Stimulated activated CD8-positive, alpha-beta memory T cell treated with anti-CD3 and anti-CD28 coated beads, Interleukin-4, amount 100 ng/mL, for 1 hour (primary cell): ENCODE measurements at places on chromosomes 12 and 14.

DNA sequence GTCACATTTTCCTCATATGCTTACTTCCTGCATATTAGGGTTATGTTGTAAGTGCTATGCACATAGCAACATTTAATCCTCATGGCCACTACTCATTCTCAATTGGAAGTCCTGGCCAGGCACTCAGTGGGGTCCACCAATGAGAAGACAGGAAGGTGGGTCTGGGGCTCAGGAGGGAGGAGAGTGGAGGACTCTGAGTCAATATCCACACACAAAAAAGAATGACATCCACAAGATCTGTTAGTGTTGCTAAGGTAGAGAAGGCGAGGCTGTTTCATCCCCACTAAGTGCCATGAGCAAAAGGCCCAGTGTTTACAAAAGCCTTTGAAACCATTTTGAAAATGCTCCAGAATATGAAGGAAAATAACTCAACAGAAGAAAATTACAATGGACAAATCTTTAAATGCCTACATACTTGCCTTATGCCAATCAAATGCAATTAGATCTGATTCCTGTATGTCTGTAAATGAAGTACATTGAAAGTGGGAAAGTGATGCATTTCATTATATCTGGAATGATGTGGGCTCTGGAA lies 53.9 kb downstream of the EID3 start:
- no peak for DNase-seq

DNA sequence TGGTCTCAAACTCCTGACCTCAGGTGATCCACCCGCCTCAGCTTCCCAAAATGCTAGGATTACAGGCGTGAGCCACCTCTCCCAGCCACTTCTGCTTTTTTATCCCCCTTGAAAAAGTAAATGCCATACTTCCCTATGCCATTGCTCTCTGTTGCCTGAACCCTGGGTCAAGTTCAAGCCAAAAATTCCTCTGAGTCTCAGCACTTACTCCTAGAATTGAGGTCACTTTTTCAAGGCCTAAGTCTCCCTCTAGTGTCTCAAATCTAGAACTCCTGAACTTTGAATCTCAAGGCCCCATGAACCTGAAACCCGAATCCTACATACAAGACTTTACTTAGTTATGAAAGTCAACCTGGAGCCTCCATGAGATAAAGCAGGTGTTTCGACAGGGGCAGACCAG lies 1.4 kb upstream of the APOBEC1 start:
- no peak for DNase-seq

GRCh38 chr14:49986343-49987014 lies 93.6 kb downstream of the ARF6 start:
- DNase-seq, result no peak

GRCh38 chr12:69052613-69053408 lies 119.8 kb upstream of the CPM start:
- DNase-seq, result no peak

DNA sequence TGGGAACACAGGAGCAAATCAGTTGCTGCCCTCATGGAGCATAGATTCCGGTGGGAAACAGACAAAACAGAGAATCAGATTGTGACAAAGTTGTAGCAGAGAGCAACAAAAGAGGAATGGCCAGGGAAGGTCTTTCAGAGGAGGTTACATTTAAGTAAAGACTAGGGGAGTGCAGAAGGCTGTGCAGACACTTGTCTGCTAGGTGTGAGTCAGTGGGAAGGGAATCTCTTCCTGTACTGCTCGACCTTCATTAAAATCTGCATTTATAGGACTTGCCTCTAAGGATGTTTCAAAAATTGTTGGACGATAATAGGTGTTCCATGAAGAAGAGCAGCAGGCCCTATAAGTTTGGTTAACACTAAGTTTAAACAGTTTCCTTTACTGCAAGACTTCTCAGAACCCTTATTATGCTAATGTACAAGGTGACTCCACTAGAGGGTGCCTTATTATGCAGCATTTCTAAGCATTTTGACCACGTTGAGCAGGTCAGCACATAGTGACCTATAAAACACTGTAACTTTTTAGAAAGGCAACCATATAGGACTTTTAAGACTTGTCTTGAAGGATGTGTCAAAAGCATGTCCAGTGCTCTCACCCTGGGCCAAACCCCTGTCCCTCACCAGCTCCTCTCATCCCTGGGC lies 91.8 kb upstream of the RIC8B start:
- no peak for DNase-seq

- no peak for DNase-seq
These were observed 118.8 kb downstream of the TPH2 start for GRCh38 chr12:72057330-72057914.

GRCh38 chr12:1428671-1429070 lies 165.7 kb downstream of the FBXL14 start:
- no peak for DNase-seq

- no peak for DNase-seq
These were observed 119.4 kb downstream of the SLC15A5 start for GRCh38 chr12:16158050-16158449.

DNA sequence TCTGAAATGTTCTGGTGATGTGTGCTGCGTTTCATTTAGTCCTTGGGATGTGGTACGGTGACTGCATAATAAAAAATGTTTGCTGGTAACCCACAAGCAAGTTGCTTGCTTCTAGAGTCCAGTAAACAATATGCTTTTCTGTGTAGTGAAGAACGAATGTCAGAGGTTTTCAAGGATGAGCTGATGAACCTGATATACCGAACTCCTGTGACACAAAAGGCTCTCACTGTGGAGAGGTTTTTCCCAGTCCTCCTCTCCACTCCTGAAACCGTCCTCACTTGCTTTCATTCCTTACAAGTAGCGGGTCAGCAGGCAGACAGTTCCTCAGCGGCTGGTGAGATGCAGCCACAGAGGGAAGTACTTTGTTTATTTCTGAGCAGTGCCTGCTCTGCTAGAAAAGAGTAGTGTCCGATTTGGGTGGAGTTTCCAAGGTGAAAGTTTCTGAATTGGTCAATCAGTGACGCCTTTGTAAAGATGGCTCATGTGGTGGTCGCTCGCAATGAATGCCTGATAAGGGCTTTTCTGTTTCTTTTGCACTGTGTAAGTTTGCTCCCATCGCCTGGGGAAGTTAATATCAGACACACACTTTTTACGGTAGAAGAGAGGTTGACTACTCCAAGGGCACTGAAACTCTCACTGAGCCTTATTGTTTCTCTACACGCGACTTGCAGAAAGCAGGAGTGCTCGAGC lies 3.0 kb downstream of the ETV6 start:
- DNase-seq, result no peak

- DNase-seq, result no peak
These were observed 103.9 kb downstream of the BBS10 start for GRCh38 chr12:76244300-76244699.

DNA sequence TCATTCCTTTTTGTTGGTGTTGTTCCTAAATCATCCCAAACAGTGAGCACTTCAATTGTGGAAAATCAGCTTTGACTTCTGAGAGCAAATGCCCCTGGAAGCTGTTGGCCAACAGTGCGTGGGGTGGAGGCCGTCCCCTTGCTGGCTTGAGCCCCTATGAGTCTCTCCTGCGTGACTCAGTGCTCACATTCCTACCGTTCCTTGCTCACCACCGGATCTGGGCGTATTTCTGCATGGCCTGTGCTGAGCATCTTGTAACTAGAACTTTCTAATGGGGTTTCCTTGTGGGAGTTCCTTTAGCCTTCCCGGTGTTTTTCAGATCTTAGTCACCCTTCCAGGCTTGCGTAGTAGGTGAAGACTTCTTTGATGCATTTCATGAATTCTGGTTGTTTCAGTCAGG lies 14.7 kb downstream of the SERPINA1 start:
- no peak for DNase-seq

GRCh38 chr14:24266344-24267244 lies 3.6 kb upstream of the TGM1 start:
- DNase-seq, result no peak

- DNase-seq, result no peak
These were observed 25.7 kb downstream of the SFSWAP start for GRCh38 chr12:131736446-131737149.

GRCh38 chr12:53097564-53098353 lies at the start of gene IGFBP6:
TSS of gene IGFBP6 (plus strand) at chr12:53097667. CDS start at chr12:53097718, 51 bp downstream.
- DNase-seq, result no peak

GRCh38 chr14:72060917-72061316 lies 128.7 kb downstream of the RGS6 start:
- DNase-seq, result no peak

- DNase-seq, result no peak
These were observed 370.2 kb downstream of the DPF3 start for GRCh38 chr14:72523424-72524294.

DNA sequence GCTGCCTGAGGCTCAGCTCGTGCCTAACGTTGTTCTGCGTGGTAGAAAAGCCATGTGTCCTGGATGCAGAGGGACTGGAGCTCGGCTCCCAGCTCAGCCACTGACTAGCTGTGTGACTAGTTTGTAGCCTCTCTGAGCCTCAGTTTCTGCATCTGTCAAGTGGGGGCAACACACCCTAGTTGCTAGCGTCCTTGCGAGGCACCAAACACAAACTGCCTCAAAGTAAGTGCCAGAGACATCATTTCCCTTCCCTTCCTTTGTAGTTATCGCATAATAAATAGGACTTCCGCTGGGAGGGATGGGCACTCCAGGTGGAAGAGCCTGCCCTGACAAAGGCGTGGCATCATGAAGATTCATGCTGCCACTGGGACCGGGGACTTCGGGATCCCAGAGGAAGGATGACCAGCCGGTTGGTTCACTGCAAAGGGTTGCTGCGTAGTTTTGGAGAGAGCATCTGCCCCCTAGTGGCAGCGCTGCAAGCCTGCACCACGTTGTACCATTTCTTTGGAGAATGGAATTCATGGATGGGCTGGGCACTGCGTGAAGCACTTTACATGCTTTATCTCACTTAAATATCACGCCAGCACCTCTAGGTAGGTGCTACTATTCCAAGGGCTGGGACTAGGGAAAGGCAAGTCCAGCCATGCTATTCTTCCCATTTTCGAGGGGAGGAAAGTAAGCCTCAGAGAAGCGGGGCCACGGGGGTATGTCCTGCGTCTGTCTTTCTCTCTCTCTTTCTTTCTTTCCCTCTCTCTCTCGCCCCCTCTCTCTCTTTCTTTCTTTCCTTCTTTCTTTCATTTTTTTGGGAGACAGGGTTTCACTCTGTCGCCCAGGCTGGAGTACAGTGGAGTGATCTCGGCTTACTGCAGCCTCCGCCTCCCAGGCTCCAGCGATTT lies 4.6 kb downstream of the CCDC197 start:
- DNase-seq, result peak; percentile 32

GRCh38 chr12:38919191-38919590 lies 13.8 kb upstream of the CPNE8 start:
- no peak for DNase-seq

GRCh38 chr14:74567646-74568379 lies 44.2 kb downstream of the LTBP2 start:
- DNase-seq, result no peak

DNA sequence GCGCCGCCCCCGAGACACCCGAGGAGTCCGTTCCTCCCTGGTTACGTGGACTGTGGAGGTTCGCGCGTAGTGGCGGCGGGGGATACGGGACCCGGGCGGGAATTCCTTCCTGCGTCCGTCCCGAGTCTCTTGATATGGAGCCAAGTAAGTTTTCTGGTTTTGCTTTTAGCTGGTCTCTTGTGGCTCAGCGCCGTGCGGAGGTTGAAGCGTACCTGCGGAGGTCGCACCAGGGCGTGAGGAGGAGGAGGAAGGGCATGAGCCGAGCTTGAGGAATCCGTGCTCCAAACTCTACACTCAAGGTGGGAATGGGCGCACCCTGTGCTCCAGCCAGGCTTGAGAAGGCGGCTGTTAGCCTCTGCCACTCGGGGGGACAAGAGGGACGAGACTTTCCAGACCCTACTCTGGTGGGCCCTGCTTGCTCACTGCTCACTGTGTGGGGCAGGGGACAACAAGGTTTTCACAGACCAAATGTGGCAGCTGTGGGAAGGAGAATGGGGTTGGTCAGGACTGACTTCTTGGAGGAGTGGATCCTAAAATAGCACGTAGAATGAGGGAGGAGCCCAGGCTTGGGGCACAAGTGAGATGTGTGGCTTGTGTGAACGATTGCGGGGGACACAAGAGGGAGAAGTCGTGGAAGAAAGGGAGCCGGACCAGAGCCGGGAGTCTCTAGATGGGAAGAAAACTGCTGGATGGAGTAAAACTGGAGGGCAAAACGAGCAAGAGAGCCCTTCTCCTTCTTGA lies 577 bp downstream of the ATG101 start:
- no peak for DNase-seq

- DNase-seq, result no peak
These were observed at the start of gene CLEC4A for GRCh38 chr12:8123124-8123912. TSS of gene CLEC4A (plus strand) at chr12:8123617. CDS start at chr12:8123879, 262 bp downstream.

GRCh38 chr12:47207340-47207717 lies 127.6 kb upstream of the AMIGO2 start:
- no peak for DNase-seq

GRCh38 chr14:72863216-72864006 lies 30.5 kb downstream of the DPF3 start:
- no peak for DNase-seq
